ENCODE measurements at places on chromosomes 2 and 18.

DNA sequence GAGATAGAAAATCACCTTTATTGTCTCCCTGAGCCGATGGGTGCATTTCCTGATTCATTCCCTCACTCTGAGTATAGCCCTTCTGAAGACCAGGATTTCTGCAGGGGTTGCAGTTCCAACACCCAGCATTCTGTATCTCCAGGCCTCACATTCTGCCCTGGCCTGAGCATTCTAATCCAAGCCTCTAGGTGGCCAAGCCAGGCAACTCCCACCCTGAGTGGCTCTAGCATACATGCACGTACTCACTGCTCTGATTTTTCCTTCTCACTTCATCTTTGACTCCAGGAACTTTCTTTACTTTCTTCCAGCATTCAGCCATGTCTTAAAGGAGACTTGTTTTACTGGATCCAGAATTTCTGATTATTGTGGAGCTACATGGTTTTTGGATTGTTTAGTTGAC is 100.7 kb upstream of the STK39 start:
- DNase-seq, result no peak

DNA sequence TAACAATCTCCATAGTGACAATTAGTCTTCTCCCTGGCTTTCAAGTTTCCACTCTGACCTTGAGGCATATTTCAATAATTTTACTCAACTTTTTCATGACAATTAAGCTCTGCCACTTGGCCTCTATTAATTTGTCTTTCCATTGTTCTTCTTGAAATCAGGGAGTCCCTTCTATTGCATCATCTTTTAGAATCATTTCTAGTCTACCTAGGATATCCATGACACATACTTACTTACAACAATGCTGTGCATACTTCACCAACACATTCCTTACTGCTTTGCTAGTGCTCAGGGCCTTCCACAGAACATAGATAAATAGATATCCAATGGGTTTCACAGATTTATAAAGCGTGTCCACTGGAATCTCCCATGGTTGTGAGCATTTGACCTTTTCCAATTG is 331.5 kb upstream of the LRP1B start:
- DNase-seq, result no peak

DNA sequence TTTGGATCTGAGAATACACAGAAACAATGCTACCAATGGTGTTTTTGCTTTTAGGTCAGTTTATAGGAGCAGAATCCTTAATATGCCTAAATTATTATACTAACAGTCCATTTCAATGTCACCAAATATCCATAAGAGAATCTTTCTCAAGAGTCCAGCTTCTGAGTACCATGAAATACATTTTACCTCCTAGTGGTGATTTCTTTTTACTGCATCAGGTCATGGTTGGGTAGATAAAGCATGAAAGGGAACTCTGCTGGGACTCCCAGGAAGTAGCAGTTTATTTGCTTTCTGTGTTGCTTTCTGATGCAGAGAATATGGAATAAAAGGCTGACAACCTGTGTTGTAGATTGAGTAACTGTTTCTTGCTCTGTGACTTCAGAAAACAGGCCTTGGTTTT is 115.6 kb downstream of the PPP1R1C start:
- DNase-seq, result no peak

GRCh38 chr2:172962824-172963223 is 112.8 kb upstream of the MAP3K20 start:
- DNase-seq, result no peak

GRCh38 chr2:7191932-7192331 is 274.7 kb downstream of the RNF144A start:
- no peak for DNase-seq

GRCh38 chr2:10471046-10471571 is 23.0 kb upstream of the ODC1 start:
- no peak for DNase-seq

GRCh38 chr2:158729451-158729850 is 65.7 kb upstream of the DAPL1 start:
- no peak for DNase-seq

DNA sequence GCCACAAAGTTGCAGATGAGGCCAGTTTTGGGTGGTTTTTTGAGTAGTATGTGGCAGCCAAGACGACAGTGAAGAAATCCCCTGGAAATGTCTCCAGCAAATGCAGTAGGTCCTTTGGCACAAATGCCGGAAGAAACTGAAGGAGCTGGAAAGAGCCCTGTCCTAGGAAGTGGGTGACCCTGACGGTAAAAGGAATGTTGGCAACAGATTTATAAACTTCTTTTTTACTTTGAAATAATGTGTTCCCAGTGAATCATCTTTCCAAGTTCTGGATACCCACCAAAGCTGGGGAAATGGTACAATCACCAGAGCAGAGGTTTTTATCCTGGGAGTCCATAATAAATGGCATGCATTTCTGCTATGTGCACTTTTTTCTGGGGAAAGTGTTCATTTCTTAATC is 112.9 kb downstream of the CSRNP3 start:
- no peak for DNase-seq

- DNase-seq, result no peak
These were observed 331.1 kb downstream of the GULP1 start for GRCh38 chr2:188622601-188623260.

DNA sequence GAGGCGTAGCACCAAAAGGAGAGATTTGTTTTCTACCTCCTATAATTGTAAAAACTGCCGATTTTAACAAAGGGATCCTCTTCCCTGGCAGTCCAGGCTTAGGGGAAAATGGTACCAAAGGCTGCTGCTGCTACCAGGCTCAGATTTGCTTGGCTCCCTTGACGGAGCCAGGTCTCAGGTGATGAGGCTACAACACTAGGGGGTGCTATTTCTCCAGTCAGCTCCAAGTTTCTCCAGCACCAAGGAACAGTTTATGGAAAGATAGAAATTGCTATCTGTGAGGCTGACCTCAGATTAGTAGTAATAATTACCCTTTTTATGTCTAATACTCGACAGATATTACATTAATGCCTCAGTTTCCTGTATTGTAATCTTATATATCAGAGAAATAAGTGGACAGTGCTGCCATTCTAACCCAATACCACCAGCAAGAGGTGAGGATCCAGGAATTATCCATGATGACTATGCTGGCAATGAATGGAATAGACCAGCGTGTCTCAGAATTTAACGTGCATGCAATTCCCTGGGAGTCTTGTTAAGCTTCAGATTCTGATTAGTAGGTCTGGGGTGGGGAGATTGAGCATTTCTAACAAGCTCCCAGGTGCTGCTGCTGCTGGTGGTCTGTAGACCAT is 111.3 kb downstream of the ESCO1 start:
- DNase-seq, result peak; percentile 7

GRCh38 chr18:54713386-54713785 is 114.9 kb upstream of the RAB27B start:
- DNase-seq, result no peak

DNA sequence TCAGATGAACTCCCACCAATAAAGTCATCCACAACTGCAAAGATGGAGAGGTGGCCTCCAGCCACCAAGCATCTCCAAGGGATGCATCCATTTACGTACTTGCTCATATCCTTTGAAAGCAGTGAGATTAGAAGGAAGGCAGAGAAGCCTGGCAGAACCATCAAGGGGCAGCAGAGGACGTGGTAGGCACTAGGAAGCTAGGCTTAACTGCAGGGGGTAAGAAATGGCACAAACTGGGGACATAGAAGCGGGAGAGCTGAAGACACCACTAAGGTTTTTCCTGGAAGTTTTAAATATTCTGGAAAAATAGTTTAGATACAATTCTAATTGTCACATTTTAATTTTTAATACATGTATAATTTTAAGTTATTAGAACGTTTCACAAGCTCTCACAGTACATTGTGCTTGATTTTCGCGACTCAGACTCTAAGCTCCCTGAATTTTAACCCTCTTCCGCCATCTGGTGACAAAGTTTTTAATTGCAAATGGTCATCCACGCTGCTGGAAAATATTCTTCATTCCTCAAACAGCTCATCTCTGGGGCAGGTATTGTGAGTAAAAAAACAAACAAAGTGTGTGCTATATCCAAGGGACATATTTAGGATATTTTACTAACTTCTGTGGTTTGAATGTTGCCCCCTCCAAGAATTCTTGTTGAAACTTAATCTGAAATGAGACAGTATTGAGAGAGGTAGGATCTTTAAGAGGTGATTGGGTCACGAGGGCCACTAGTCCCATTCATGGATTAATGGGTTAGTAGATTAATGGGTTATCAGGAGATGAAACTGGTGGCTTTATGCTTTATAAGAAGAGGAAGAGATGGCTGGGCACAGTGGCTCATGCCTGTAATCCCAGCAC is 1.6 kb upstream of the PSTPIP2 start:
- DNase-seq, result peak; percentile 51

- DNase-seq, result no peak
These were observed 87.5 kb downstream of the SATB2 start for GRCh38 chr2:199370150-199370780.

- no peak for DNase-seq
These were observed 507.6 kb downstream of the PID1 start for GRCh38 chr2:228763379-228763981.

DNA sequence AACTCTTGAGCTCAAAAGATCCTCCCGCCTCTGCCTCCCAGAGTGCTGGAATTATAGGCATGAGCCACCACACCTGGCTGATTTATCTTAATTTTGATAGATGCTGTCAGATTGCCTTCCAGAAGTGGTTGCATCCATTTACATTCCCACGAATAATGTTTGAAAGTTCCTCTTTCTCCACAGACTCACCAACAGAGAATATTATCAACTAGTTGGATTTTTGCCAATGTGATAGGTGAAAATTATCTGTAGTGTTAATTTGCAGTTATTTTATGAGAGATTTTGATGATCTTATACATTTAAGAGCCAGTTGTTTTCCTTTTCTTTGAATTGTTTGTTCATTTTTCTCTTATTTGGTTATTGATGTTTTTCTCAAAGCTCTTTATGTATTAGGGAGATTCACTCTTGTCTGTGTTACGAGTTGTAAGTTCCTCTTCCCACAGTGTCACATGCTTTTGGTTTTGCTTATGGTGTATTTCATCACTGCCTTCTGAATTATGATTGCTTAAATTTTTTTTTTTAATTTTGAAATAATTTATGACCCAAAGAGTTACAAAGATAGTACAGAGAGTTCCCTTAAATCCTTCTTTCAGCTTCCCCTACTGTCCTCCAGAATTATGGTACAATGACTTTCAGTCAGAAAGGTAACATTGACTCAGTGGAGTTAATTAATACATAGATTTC is 20.7 kb upstream of the NT5DC4 start:
- DNase-seq, result peak; percentile 45

- DNase-seq, result no peak
These were observed 246.4 kb upstream of the RAB6C start for GRCh38 chr2:129733041-129733440.

DNA sequence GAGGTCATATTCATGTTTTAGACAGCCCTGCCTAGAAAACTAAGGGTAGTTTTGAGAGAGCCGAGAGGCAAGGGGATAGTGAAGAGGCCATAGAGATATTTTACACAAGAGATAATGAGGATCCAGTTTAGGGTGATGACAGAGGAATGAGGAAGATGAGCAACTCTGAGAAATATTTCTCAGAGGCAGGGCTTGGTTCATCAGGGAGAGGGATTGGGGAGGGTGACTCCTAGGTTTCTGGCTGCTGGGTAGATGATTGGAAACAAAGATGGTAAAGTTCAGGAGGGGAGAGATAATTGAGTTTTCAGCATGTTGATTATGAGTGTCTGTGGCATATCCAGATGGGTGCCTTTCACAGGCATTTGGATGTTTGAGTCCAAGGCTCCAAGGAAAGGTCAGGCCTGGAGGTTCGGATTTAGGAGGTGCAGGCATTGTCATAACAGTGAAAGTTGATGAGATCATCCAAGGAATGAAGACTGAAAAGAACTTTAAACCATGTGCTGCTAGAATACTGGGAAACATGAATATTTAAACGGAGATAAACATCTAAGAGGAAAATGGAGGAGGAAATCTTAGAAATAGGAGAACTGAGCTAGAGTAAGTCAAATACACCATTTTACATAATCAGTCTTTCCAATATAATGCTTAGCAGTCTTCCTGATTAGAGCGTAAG is 7.4 kb downstream of the MYL12B start:
- no peak for DNase-seq
